ENCODE measurements at places on chromosomes 4 and X.

DNA sequence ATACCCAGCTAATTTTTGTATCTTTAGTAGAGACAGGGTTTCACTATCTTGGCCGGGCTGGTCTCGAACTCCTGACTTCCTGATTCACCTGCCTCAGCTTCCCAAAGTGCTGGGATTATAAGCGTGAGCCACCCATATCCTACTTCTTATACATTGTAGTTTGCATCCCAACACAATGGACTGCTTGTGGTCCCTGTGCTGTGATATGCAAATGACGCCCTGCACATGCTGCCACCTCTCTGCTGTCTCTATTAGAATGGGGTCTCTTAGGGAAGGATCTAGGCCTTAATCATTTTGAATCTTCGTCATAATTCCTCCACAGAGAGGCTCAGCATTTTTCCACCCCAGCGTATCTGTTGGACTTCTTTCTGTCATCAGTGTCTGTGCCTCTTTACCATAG lies 595.9 kb downstream of the ADGRL3 start:
- DNase-seq: no peak

DNA sequence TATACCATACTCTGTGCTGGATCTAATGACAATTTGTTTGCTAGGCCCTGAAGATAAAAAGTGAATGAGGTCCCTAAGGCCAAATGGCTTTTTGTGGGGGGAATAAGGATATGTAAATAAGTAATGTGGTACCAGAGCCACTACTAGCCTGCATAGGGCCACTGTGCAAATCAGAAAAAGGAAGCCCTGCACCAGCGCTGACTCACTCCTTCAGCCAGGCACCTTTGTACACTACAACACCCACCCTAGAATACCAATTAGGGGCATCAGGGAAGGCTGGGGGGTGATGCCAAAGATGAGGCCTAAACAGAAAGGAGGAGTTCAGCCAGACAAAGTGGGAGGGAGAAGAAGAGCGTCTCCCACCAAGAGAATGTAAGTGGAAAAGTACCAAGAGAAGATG lies 122.2 kb downstream of the CAMK2D start:
- DNase-seq: no peak

DNA sequence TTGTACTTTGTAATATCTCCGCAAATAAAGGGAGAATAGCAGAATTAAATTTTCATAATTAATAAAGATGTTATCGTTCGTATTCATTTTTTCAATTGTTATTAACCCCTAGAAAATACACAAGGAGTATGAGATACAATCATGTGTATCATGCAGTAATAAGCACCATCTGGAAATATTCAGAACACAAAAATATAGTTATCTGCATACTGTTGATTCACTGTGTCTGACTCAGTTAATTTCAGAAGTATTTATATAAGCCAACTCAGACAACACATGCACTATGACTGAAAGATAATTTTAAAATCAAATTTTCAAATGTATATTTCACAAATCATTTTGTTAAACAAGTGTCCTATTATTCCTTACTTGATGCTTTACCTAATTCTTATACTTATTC lies 1954.8 kb downstream of the ARAP2 start:
- no peak for DNase-seq

DNA sequence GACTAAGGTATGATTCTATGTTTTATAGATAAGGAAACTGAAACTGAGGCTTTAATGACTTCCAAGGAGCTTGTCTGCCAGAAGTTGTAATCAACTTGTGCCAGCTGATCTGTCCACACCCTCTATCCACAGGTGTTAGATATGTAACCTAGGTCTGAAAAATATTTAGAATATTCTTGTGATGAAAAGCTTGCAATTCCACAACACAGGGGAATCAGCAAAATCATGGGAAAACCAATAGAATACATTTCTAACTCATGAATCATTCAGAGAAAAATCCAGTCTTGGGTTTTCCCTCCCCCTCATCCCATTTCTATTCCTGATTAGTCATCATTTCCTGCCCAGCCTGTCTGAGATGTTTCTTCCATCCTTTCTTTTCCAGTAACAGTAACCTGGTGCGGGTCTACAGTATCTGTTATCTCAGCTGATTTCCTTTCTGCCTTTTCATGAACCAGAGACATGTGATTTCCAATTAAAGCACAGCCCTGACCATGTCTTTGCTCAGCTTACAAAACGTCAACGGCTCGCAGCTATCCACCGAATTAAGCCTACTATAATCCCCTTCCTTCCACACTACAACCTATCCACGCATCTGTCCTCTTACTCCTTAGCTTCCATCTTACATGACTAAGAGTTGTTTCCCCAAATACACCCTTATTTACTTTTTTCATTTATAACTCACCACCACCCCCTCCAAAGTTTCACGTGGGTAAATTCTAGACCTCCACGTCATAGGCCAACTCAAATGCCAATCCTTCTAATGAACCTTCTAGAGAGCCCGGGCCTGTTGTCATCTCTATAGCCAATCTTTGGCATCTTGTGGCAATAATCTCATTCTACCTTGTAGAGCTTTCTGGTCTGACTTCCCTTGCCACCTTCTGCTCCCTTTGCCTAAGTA lies 961 bp upstream of the NOCT start:
- no peak for DNase-seq
